ENCODE measurements at places on chromosomes 6 and 20. TPM values are rescaled to one million over a fixed set of nuclear protein-coding genes. Genes with fewer than 3 reads are reported as not detected.

NRSN1 gene
- not detected for total RNA-seq

JPH2 gene
- total RNA-seq = 1.0 TPM

OR2H2 gene
- total RNA-seq = not detected

C20orf144 gene
- total RNA-seq = not detected

TMC2 gene
- not detected for total RNA-seq

PTCRA gene
- not detected for total RNA-seq

HSPA12B gene
- 1.2 TPM for total RNA-seq

PBOV1 gene
- total RNA-seq = not detected

ESR1 gene
- total RNA-seq = 0.80 TPM

PRSS16 gene
- total RNA-seq = 7.7 TPM
